A549 treated with AZD2906 at 1 μM for 4 hours (cell line): ENCODE measurements at places on chromosomes 4 and X. TPM values are rescaled to one million over a fixed set of nuclear protein-coding genes. Genes with fewer than 3 reads are reported as not detected.

The ARX gene
- total RNA-seq, result 0.25 to 0.74 TPM (median 0.69 TPM) in 5 replicates

The SOWAHB gene
- 0.02 to 0.05 TPM (median 0.03 TPM) in 5 replicates for total RNA-seq

The APLN gene
- total RNA-seq, result 0.58 to 1.00 TPM (median 0.77 TPM) in 5 replicates

The IL1RAPL1 gene
- not detected in 5 replicates for total RNA-seq

The MAGEB17 gene
- total RNA-seq, result not detected in 5 replicates

The REPS2 gene
- 0.73 to 1.8 TPM (median 1.3 TPM) in 5 replicates for total RNA-seq

The SYN1 gene
- total RNA-seq, result 0.22 to 0.46 TPM (median 0.29 TPM) in 5 replicates

The ANKRD37 gene
- total RNA-seq, result 2.4 to 3.6 TPM (median 3.0 TPM) in 5 replicates
